BJ (cell line): ENCODE measurements at places on chromosomes 12 and 14.

GRCh38 chr12:30164382-30165318, 380.9 kb upstream of the TMTC1 start:
- no peak for DNase-seq

DNA sequence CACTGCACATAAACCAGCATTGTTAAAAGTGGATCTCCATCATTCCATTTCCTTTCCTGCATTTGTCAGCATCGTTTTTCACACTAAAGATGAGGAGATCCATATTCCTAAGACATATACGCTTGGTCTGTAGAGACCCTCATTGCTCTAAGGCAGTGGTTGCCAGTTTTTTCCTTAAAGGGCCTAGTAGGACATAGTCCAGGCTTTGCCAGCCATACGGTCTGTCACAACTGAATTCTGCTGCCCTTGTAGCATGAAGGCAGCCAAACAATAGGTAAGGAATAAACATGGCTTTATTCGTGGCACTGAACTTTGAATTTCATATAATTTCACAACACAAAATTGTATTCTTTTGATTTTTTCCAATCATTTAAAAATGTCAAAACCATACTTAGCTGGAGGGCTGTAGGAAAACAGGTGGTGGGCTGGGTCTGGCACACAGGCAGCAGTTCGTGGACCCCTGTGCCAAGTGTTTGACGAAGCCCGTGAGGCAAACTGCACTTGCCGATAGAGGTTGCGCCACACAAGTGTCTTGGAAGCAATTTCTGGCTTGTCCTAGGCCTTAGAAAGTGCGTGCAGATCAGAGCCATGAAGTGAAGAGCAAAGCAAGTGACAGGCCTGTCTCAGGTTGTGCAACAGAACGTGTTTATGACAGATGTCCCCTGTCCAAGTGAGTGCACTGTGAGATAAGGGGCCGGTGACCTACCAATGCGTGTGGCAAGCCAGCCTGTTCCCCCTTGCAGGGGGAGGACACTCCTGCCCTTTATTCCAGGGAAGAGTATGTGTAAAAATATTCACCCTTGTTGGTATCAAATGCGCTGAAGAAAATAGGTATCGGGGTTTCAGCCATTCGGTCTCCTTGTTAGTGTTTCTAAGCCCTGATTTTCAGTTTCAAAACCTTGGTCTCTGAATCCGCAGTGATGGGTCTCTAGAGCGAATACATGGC, 916 bp upstream of the CHPT1 start:
- DNase-seq: no peak

DNA sequence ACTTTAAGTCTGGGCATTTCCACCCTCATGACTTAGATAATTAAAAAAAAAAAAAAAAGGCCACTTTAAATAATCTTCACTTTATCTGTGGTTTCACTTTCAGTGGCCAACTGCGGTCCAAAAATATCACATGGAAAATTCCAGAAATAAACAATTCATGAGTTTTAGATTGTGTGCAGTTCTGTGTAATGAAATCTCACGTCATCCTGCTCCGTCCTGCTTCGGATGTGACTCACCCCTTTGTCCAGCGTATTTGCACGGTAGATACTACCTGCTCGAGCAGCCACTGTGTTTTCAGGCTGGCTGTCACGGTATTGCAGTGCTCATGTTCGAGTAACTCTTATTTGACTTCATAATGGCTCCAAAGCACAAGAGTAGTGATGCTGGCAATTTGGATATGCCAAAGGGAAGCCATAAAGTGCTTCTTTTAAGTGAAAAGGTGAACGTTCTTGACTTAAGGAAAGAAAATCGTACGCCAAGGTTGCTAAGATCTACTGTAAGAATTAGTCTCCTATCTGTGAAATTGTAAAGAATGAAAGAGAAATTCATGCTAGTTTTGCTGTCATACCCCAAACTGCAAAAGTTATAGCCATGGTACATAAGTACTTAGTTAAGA, 2.4 kb downstream of the E2F7 start:
- DNase-seq: no peak

GRCh38 chr14:75609116-75609515, 30.7 kb downstream of the FLVCR2 start:
- DNase-seq: no peak

GRCh38 chr12:47855502-47855901, 35.8 kb upstream of the HDAC7 start:
- no peak for DNase-seq

DNA sequence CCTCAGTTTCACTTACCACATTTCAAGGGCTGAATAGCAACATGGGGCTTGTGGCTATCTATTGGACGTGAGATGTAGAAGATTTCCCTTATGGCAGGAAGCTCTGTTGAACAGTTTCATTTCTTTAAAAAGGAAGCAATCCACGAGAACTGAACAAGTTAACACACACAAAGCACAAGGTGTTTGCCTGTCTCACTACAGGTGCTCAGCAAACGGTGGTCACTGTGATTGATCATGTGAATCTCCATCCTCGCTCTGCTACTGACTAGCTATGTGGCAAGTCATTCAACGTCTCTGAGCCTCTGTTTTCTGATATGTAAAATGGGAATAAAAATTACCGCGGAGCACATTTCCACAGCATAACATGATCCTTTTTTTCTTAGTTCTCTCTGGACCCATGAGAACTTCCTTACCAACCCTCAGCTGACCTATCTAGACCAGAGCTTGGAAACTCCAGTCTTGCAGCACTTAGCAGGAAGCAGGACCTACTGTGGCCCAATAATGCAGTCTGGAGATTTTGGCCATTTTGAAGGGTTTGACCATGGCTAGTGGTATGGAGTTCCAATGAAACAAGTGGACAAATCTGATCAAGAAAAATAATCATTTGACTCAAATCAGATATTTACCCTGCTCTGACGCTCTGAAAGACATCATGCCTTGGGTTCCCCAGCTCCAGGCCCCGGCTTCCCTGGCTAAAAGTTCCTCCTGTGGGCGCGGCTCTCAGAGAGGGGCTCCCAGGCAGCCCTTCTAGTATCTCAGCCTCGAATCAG, 278.8 kb downstream of the ZFP36L1 start:
- no peak for DNase-seq

DNA sequence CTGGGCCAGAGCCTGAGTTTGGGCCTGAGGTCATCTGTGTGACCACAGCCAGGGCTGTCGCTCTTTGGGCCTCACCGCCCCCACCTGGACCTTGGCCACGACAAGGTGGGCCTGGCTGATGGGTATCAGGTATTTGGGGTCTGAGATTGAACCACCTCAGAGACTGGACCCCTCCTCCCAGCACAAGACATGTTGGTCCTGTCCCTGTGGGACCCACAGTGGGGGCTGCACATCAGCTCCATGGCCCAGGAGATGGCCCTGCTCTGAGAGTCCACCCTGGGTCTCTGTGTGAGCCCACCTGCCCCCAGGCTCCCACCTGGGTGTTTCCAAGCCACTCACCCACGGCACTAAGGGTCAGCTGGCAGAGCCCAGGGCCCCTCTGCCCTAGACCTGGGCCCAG, 20.6 kb downstream of the BEGAIN start:
- DNase-seq: no peak

- DNase-seq: no peak
Observed at GRCh38 chr14:53954551-53955228, 1.9 kb downstream of the BMP4 start.

- DNase-seq: no peak
Observed at GRCh38 chr14:104869669-104870367, 4.8 kb downstream of the CEP170B start.

GRCh38 chr12:113778432-113779132, 187.5 kb downstream of the RBM19 start:
- DNase-seq: no peak

GRCh38 chr14:83300476-83301064, 1766.9 kb upstream of the SEL1L start:
- no peak for DNase-seq

GRCh38 chr14:94439453-94440057, 13.0 kb downstream of the SERPINA11 start:
- no peak for DNase-seq

- no peak for DNase-seq
Observed at GRCh38 chr14:89384023-89384422, 33.0 kb downstream of the FOXN3 start.

GRCh38 chr14:105845725-105846309, 319.4 kb downstream of the TMEM121 start:
- no peak for DNase-seq

DNA sequence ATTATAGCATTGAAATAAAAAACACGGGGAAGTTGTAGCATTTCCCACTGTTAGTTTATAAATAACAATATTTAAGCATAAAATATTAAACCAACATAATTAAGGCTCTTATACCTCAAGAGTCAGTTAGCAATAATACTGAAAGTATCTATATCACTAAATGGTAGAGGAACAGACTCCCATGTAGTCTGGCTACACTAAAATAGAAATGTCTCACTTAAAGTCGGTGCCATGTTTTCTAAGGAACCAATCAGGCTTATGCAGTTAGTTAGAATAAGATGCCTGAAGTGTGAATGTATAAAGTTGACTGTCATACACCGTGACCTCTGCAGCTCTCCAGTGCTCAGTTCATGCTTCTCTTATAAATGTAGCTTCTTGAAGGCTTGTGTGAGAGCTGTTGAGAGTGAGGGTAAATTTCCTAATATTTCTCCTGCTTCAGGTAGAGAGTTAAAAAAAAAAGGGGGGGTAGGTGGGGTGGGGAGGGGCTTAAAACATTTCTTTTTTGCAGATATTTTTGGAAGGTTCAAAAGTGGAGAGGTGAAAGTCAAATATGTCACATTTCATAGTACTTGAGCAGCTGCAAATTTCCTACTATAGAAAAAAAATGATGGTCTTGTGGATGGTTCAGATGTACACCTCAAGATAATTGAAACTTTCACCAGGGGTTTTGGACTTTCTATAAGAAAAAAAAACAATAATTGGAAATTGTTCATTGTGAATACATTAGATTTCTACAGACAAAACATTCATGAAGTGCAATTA, 64.5 kb downstream of the PTCSC3 start:
- no peak for DNase-seq

- peak; percentile 20 for DNase-seq
Observed at GRCh38 chr12:49930515-49931288, 19.8 kb upstream of the AQP2 start.

DNA sequence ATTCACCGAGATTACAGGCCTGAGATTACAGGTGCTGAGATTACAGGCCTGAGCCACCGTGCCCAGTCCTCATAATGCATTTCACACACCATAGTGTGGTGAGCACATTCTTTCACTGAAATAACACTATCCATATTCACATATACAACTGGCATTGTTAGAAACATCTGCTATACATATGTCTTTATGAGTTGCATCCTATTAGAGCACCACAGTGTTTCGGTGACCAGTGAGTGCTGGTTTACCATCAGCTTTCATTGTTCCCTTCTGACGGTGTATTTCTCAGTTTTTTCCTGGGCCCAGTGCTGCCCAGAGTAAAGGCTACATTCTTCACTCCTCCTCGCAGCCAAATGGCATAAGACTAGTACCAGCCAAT, 96.2 kb upstream of the FGD4 start:
- no peak for DNase-seq

DNA sequence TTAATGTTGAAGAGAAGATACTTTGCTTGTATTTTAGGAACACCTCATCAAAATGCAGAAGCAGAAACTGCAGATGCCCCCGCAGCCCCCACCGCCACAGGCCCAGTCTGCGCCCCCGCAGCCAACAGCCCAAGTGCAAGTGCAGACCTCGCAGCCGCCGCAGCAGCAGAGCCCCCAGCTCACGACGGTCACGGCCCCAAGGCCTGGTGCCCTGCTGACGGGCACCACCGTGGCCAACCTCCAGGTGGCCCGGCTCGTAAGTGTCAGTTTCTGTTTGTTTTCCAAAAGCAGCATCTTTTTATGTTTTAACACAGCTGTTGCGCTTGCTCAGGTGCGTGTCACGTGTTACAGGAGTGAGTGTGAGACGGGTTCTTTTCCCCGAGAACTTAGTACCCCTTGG, 79.5 kb downstream of the DDX51 start:
- no peak for DNase-seq

DNA sequence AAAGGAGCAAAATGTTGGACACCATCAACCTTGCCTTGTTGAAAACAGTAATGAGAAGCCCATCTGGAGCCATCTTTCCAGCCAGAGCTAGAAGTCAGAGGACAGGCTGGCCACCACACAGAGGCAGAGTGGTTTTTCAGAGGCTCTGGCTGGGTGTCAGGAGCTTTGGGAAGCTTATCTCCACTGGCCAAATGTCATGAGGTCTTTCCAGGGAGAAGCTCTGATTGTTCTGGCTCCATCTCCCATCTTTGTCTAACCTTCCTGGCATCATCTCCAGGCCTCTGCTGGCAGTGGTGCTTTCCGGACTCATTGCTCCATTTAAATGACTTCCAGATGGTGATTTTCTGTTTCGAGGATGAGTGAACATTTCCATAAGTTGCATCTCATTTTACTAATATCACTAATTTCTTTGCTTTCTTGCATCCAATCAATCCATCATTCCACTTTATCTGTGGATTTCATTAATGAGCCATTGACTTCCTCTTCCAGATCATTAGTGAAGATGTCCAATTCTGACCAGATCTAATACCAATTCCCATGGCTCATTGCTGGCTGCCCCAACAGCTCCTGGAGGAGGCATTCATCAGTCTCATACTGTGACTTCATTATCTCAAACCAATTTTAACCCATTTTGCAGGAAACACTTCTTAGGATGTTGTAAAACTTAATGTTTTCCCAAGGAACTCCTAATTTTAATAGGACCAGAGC, 35.3 kb upstream of the TMTC1 start:
- DNase-seq: no peak

DNA sequence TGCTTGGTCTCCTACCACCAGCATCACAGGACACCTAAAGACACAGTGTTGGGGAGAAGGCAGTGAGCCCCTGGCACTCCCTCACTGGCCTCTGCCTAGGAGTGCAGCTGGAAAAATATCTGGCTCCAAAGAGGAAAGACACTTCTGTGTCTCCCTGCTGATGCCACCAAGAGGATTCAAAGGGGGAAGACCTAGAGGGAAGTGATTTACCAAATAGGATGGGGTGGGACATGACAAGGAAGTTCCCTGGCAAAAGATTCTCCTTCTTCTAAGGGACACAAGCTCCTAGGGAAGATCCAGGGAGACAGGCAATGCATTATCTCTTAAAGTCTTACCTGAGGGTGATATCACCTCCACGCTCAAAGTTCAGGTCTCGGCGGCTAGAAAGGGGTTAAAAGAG, 6.1 kb downstream of the NDRG2 start:
- DNase-seq: no peak

DNA sequence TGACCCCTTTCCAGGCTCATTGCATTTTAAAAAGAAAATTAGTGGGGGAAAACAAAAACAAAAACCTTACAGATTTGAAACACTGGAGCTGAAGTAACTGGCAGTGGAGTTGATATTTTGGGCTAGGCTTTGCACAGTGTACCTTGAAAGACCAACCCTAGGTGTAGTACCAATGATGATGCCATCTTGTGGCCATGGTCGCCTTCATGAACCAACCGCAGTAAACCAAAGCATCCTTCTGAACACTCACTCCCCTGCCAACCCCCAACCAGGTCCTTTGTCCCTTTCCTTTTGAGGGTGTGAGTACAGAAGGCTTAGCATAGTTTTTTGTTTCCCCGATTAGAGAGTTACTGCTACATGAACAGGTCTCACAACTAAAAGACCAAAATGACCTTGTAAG, 5.9 kb downstream of the TOMM20L start:
- no peak for DNase-seq

- no peak for DNase-seq
Observed at GRCh38 chr12:915090-915489, 34.4 kb downstream of the RAD52 start.
